ENCODE measurements at places on chromosomes 13 and 19.

- peak; percentile 23 for DNase-seq
These were observed 31.3 kb upstream of the ZMYM2 start for GRCh38 chr13:19927117-19927748.

DNA sequence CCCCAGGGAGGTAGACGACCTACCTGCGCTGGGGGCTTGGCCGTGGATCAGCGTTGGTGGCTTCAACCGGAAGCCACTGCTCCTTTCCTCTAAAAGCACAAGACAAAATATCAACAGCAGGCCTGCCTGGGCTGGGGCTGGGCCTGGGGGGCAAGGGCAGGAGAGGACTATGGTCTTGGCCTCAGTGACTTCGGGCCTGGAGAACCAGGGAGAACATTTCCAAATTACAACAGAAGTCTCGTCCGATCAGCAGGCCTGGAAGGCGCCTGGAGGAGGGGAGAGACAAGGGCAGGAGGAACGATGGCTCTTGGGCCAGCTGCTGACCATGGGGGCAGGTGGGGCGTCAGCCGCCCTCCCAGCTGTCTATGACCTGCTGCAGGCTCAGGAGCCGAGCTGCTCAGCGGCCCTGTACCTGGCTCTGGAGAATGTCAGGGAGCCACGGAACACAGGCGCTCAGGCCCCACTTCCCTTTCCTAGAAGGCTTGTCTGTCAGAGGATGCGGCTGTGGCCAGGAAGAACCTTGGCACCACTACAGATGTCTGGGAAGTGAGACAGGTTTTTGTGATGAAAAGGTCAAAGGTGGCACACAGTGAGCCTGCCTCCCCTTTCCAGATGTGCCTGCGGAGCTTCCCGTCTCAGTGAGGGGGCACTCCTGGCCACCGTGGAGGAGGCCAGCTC lies 19.5 kb downstream of the CAPS start:
- DNase-seq: no peak

- no peak for DNase-seq
These were observed 226.9 kb upstream of the UBL3 start for GRCh38 chr13:30077240-30077735.

DNA sequence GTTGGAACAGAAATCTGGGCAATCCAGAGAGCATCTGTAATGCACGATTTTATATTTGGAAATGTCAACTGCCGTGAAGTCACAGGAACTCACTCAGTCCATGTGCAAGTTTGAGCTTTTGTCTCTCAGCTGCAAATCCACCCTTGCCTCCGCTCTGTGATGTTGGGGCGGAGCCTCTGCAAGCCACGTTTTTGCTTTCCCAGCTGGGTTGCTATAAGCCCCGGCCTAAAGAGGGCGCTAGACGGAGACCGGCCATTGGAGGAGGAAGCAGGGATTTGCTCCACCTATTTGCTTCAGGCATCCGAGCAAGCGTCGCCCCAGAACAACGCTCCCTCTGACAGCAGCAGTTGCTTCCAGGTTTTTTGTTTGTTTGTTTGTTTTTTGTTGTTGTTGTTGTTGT lies 56.2 kb downstream of the TRPM4 start:
- no peak for DNase-seq

DNA sequence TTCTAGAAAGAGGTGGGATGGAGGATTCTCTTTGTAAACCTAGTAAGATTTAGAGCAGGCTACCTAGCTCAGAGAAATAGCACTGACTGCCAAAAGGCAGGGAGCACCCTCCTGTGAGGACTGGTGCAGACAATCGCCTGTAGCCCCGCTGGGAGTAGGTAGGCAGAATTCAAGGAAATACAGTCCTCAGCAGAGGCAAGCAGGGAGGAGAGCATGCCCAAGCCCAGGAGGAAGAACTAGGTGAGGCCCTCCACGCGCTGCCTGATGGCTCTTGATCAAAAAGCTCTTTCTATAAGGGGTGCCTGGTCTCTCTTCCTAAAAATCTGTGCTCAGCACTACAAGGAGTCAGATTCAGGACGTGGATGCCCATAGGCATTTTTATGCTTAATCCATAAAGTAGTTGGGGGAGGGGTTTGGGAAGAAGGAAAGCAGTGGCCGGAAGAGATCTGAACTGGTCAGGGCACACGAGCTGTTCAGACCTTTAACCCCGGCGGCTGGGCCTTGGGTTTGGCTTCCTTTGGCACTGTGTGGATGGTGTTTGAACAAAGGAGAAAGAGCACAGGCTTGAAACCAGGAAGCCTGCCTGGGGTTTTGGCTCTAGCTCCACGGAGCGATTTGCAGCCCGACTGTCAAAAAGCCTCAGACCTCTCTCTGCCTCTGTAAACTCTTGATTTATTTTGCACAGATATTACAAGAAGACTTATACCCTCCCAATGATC lies 320.6 kb downstream of the FOXO1 start:
- DNase-seq: no peak

DNA sequence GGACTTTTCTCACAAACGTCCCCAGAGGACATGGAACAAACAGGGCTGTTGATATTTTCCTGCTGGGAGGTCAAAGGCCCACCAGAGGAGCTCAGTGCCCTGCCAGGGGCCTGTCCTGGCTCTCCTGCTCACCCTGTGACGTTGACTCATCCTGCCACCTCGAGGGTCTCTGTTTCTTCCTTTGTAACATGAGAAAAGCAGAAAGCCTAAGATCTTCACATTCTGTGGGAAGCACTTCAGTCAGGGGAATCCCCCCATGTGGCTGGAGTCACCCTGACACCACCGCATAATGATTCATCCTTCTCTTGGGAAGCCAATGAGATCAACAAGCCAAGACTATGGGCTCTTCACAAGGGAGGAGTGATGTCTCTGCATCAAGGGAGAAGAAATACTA lies 147.9 kb downstream of the KATNAL1 start:
- peak; percentile 57 for DNase-seq

DNA sequence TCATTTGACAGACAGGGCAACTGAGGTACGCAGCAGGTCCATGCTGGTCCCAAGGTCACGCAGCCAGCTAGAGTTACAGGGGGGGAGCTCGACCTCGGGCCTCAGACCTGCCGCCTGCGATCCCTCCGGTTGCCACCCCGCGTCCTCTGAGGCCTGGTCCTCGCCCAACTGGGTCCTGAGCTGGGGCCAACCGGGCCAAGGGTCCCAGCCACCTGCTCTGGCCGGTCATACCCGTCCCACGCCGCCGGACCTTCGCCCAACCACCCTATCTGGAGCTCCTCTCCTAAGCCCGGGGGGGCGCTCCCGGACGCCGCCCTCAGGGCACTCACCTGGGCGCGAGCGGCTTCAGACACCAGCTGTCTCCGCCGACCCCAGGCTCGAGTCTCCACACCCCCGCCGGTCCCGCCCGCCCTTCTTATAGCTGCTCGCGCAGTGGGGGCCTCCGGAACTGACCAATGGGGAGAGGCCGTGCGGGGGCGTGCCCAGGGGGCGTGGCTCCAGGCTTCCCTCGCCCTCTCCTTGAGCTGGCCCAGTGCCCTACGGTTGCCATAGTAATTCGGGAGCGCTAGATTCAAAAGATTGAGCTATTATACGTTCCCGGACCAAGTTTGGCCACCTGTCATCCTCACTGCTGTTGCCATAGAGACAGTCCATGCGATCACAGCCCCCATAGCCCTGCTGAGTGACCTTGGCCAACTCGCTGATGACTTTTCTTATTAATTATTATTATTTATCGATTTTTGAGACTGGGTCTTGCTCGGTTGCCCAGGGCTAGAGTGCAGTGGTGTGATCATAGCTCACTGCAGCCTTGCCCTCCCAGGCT lies at the start of gene PLIN5:
TSS of gene PLIN5 (minus strand) at position 389 of the 823 bp plus-strand sequence. CDS start 1,150 bp downstream, outside the sequence.
- peak; percentile 74 for DNase-seq

- DNase-seq: no peak
These were observed 24.8 kb upstream of the TMEM255B start for GRCh38 chr13:113734099-113734825.

GRCh38 chr13:102402290-102402689 lies 442 bp upstream of the FGF14 start:
- no peak for DNase-seq

DNA sequence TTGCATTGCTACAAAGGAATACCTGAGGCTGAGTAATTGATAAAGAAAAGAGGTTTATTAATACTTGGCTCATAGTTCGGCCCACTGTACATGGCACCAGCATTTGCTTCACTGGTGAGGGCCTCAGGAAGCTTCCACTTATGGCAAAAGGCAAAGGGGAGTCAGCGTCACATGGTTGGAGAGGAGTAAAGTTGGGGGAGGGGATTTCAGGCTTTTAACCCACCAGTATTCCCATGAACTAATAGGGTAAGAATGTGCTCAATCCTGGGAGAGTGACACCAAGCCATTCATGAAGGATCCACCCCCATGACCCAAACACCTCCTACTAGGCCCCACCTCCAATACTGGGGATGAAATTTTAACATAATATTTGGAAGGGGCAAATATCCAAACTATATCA lies 82.5 kb upstream of the MYCBP2 start:
- DNase-seq: no peak

DNA sequence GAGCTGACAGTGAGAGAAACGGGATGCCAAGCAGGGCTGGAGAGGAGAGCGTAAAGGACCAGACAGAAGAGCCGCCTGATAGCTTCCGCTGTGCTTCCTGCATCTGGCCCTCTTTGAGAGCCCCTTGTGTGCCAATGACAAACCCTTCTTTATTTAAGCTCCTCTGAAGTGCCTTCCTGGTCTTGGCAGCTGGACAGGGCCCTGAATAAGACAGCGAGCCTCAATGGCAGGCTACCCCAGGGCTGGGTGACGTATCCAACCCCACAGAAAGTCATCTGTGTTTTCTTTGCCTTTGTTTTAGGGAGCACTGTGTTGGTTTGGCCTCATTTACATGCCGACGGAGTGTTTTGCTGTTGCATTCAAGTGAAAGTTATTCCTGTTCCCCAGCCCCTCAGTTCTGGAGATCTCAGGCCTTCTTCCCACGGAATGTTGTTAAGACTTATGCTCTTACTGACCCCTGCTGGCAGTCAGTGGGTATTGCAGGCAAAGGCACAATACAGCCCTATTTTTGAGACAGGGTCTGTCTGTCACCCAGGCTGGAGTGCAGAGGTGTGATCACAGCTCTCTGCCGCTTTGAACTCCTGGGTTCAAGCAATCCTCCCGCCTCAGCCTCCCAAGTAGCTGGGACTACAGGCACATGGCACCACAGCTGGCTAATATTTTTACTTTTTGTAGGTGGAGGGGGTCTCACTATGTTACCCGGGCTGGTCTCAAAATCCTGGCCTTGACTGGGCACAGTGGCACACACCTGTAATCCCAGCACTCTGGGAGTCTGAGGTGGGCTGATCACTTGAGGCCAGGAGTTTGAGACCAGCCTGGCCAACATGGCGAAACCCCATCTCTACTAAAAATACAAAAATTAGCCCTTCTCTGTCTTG lies 16.8 kb downstream of the CCL25 start:
- DNase-seq: no peak

Data from HTR-8/SVneo (cell line).